Left renal pelvis (tissue), 4 donors: ENCODE measurements at places on chromosomes 1 and 21. TPM values are rescaled to one million over a fixed set of nuclear protein-coding genes. Genes with fewer than 3 reads are reported as not detected.

The FNBP1L gene
- 121 TPM for polyA plus RNA-seq

The AMY1A gene
- not detected for polyA plus RNA-seq

The SPRR2B gene
- polyA plus RNA-seq: not detected

The LCE3B gene
- not detected for polyA plus RNA-seq

The RNF2 gene
- polyA plus RNA-seq: 65.1 TPM

The IL22RA1 gene
- polyA plus RNA-seq: 3.2 TPM

The HPCAL4 gene
- 0.69 TPM for polyA plus RNA-seq

GRCh38 chr1:151475175-151475574, 15.9 kb upstream of the POGZ start:
- DNase-seq: no peak

GRCh38 chr1:71298633-71299032, 217.8 kb upstream of the ZRANB2 start:
- DNase-seq: no peak

DNA sequence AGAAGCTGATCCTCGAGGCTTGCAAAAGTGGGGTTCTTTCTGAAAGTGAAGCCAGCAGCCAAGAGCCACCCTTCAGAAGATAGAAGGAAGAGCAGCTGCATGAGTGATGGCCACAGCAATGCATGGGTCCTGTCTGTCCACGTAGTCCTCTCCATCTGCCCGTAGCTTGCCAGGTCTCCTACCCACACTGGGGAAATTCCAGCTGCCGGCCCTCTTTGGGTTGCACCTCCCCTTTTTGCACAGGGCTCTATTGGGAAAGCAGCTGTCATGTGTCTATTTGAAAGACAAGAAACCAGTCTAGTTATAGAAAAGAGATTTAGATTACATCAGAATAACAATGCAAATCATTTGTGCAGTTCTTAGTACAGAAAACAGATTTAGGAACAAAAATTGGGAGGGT, 204.4 kb downstream of the GIPC2 start:
- DNase-seq: no peak

DNA sequence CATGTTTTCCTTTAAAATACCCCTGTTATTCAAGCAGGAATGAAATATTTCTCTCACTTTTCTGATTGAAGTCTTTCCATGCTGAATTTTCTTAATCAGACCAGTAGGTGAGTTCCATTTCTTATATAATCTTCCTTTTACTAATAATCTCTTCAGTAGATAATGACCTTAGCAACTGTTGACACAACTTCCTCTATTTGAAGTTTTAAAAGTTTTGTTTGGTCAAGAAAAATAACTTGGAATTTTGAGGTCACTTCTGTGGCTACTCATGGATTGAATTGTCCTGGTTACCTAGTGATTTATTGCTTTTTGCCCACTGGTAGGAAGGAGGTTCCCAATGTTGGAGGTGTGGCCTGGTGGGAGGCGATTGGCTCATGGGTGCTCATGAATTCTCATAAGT, 70.6 kb upstream of the PAXBP1 start:
- DNase-seq: no peak

DNA sequence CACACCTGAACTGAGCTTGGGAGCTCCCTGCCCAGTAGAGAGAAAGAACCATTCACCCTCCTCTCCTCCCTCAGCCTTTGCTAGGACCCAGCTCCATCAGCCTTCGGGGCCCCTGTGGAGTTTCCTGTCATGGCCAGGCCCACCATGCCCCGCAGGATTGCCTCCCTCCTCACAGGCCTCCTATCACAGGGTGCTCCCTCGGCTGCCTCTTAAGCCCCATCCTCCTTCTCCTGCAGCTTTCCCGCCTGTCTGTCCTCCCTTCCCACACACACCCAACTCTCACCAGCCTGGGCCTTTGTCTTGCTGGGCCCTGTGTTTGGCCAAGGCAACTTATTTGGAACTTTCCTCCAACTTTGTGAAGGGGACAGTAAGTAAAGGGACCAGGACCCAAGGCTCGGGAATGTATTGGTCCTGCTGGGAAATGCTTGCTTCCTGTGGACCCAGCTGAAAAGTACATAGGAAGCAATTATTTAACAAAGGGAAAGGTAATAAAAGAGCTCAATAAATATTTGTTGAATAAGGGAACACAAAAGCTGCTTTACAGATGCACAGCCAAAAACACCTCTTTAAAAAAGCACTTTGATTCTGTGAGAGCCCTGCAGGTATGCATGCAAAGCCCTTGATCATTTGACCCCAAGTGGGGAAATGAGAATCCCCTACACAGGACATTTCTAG, 31.6 kb upstream of the TENT5C start:
- no peak for DNase-seq

GRCh38 chr1:236065509-236066005, 667 bp upstream of the NID1 start:
- DNase-seq: no peak

DNA sequence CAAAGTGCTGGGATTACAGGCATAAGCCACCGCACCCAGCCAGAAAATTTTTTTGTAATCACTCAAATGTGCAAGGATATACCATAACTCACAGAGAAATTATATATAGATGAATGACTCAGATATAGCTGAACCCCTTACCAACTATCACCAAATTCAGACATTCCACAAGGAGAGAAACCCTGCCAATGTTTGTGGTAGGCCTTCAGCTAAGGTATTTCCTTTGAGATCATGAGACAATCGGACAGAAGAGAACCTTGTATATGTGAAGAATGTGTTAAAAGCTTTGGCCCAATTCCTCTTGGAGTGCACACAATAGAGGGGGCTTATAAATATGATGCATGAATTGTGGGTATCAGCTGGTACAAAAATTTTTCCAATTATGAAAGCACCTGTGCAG, 50.7 kb downstream of the ZNF684 start:
- no peak for DNase-seq

GRCh38 chr1:84737590-84737989, 47.3 kb upstream of the SSX2IP start:
- DNase-seq: no peak

DNA sequence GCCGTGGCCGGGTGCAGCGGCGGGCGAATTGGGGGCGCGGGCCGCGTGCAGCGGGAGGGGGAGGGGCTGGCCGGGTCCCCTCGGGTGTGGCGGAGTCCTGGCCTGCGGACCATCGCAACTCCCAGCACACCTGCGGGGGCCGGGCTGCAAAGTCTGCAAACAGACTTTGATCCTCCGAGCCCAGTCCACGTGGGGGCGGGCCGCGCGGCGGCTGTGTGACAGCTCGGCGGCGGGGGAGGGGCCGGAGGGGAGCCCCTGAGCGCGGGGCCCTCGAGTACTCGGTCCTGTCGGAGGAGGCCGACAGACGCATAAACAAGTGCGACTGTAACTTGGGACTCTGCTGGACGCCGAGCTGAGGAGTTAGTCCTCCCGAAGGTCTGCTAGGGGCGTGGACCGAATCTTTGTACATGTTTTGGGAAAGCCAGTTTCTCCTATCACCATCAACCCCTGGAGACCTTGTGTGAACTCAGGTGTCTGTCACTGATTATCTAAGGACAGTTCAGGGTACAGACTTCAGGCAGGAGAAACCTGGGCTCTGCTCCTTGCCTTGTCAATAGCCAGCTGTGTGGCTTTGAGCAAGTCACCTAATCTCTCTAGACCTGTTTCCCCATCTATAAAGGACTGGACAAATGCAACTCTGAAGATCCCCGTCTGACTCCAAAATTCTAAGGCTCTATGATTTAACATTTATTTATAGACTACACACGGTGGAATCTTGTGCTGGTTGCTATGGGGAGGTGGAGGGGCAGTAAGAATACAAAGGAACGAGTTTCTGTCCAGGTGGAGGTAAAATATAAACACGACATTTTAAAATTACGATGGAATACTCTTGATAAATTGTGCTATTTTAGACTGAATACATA, 710 bp upstream of the SLC30A1 start:
- DNase-seq: no peak
